ENCODE measurements at places on chromosomes 2 and 18.
A peak's percentile ranks its signal among the peaks of the same experiment; 100 is the strongest.

DNA sequence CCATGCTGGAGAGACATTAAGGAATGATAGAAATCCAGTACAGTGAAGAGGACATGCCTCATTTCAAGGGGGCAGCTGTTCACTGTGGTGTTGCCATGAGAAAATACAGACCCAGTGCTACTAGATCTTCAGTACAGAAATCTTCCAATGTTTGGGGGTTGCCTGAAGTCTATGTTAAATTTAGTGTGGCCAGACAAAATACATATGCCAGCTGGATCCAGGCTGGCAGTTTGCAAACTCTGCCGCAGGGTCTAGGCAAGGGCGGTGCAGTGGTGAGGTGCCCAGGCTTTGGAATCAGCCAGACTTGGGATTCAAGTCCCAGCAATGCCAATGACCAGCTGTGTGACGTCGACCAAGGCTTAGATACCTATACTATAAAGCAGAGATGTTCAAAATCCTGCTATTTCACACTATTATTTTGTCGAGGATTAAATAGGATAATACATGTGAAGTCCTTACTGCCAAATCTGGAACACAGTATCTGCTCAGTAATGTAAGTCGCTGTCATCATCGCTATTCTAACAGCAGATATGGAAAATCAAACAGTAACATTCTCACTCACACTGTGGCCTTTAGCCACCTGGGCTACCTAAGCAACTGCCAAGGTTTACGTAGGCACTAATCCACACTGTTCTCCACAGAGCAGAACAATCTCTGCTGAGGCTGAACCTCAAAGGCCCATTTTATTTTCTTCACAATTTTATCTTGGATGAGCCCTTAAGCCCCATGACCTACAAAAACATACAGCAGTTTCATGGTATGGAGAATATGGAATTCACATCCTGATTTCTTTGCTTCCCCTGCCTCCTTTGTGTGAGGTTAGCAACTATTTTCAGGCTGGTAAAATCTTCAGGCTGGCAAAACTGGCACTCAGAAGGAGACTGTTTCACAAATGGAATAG, 5.9 kb upstream of the TMSB10 start:
- no peak for DNase-seq

GRCh38 chr2:54271189-54271588, 15.2 kb upstream of the TSPYL6 start:
- no peak for DNase-seq

DNA sequence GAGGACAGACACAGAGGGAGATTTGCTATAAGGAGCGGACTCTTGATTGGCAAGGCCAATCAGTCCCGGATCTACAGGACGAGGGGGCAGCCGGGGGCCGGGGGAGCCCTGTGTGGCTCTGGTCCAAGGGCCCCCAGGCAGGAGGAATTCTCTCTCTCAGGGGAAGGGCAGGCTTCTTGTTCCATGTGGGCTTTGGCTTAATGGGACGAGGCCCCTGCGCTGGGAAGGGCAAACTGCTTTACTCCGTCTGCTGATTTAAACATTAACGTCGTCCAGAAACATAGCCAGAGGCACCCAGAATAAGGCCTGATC, 75.9 kb downstream of the TMEM18 start:
- no peak for DNase-seq

DNA sequence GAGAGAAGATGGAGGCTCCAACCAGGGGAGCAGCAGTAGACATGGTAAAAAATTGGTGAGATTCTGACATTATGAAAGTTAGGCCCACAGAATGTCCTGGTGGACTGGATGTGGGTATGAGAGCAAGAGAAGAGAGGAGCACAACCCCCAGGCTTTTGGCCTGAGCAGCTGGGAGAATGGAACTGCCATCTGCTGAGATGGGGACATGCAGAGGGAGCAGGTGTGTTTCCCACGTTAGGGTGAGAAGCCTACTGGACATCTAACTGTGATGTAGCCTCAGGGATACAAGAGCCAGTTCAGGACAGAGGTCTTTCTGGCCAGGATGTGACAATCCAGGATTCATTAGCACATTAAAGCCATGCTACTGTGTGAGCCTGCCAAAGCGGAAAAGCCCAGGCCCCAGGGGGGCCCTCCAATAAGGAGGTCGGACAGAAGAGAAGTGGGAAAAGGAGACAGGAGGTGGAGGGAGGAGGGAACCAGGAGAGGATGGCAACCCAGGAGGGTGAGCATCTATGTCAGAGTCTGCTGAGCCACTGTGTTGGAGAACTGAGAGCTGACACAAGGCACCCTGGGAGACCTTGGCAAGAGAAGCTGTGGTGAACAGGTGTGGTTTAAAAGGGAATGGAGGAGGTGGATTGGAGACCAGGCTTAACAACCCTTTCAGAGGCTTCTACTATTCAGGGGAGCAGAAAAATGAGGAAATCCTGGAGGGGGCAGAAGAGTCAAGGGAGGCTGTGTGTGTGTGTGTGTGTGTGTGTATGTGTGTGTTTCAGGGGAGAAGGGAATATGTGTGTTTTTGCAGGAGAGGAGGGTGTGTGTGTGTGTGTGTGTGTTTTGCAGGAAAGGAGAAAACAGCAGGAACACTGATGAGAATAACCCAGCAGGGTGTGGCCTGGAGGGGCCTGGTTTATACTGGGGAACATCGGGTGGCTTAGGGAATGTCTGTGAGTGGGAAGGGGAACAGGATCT, 10.5 kb downstream of the CYB5A start:
- DNase-seq, result no peak

DNA sequence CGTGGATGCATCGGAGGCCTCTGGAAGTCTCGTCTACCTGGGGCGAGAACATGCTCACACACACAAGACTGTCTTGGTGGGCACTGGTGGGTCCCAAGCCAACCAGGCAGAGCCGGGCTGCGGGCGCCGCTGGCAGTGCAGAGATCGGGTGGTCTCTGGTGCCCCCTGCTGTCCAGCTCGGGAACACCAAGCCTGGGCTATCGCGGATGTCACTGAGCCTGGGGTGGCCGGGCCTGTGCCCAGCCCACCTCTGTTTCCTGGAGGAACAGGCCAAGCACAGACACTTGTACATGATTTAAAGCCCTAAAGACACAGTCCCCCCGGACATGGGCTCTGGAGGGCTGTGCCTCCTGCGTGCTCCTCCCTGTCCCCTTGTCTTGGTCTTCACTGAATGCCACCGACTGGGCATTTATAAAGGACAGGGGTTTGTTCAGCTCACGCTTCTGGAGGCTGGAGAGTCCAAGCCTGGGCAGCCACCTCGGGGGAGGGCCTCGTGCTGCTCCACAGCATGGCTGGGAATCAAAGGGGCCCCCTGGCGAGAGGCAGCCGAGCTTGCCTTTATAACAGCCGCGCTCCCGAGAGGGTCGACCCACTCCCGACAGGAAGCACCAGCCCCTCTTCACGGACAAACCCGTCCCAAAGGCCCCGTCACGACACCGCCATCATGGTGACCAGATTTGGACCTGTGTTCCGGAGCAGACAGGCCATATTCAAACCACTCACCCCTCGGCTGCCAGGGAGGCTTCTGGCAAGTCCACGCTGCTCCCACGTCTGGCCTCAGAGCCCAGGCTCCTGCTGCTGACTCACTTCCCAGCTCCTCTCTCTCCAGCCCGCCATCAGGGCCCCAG, 3.6 kb upstream of the OTOS start:
- peak; percentile 80 for DNase-seq

- DNase-seq, result no peak
Measured at GRCh38 chr2:140775411-140775810, 1355.4 kb downstream of the LRP1B start.

DNA sequence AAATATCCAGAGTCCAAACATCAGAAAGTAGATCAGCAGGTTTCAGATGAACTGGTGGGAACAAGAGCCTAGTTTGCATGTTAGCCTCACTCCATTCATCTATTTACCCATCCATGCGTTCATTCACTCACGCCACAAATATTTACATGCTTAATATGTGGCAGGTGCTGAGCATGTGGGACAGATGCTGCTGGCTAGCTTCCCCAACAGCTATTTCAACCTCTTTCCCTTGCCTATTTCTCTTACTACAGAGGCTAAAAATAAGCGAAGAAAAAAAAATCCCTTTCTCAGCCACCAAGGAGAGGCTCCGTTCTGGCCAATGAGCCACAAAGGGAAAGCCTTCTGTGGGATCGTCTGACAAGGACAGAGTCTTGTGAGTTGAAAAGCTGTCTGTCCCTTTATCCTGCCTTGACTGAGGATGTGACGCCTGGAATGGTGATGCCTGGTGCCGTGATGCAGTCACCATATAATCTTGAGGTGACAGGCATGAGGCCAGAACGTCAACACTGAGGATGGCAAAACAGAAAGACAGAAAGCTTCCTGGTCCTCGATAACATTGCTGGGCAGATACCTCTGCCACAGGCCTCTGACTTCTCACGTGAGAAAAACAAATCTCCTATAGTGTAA, 78.2 kb downstream of the KCTD1 start:
- DNase-seq, result no peak

GRCh38 chr2:235864733-235865515, 303.3 kb downstream of the GBX2 start:
- no peak for DNase-seq

GRCh38 chr2:151657667-151658076, 76.6 kb downstream of the NEB start:
- DNase-seq, result no peak

DNA sequence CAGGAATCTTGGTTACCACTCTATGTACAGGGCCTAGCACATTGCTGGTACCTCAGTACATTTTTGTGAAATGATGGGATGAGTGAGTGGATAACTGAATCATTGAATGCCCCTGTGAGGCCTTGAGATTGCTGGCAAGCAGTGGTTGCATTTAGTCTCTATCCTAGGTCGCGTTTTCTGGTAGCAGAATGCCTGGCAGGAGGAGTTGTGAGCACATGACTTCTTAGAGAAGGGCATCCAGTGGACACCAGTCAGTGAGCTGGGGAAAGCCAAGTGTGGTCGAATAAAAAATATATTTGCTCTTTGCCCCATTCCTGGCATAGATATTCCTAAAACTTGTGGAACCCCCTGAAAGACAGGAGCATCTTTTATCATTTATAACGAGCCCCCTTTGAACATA, 61.8 kb upstream of the SMAD2 start:
- no peak for DNase-seq

- DNase-seq, result no peak
Measured at GRCh38 chr2:6474161-6475140, 391.3 kb downstream of the CMPK2 start.

- DNase-seq, result no peak
Measured at GRCh38 chr2:13745330-13745729, 887.2 kb upstream of the LRATD1 start.

DNA sequence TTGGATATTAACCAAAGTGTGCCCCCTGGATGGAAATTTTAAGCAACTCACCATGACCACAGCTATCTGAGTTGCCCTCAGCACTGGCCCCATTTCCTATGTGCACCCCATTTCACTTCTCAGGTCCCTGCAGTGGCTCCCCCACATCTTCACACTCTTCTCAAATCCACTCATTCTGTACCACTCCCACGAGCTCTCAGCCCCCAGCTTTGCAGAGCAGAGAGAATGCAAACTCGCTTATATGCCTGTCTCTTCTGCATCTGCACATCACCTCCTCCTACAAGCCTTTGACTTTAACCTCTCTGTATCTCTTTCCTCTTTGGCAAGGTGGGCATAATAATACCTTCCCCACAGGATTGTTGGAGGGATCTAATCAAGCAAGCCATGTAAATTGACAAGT, 46.2 kb downstream of the DPYSL5 start:
- DNase-seq, result no peak

DNA sequence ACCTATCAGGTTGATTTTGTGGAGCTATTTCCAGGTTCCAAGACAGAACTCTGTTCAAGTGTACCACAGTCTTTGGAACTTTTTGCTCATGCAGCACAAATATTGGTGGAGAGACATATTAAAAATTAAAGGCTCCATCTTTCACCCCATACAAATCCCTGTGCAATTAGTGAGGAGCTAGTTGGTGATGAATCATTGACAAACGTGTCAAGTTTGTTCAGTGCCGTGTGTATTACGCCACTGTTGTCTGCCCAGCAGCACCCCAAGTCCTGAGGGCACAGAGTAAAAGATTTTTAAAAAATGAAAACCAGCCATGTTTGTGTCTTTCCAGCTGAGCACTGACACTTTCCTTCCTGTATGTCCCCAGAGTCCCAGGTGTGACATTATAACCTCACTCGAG, 9.3 kb downstream of the ATOH8 start:
- DNase-seq, result no peak

- DNase-seq, result peak; percentile 36
Measured at GRCh38 chr2:170073288-170073687, 104.7 kb upstream of the MYO3B start.

GRCh38 chr2:174522553-174522952, 35.7 kb upstream of the GPR155 start:
- DNase-seq, result no peak

GRCh38 chr2:34601561-34601960, 1002.5 kb upstream of the FAM98A start:
- DNase-seq, result no peak

GRCh38 chr2:158994920-158995676, 26.7 kb downstream of the TANC1 start:
- no peak for DNase-seq

- DNase-seq, result no peak
Measured at GRCh38 chr2:127566139-127566417, 30.6 kb downstream of the MYO7B start.

GRCh38 chr18:70732188-70732587, 443.3 kb downstream of the SOCS6 start:
- no peak for DNase-seq

DNA sequence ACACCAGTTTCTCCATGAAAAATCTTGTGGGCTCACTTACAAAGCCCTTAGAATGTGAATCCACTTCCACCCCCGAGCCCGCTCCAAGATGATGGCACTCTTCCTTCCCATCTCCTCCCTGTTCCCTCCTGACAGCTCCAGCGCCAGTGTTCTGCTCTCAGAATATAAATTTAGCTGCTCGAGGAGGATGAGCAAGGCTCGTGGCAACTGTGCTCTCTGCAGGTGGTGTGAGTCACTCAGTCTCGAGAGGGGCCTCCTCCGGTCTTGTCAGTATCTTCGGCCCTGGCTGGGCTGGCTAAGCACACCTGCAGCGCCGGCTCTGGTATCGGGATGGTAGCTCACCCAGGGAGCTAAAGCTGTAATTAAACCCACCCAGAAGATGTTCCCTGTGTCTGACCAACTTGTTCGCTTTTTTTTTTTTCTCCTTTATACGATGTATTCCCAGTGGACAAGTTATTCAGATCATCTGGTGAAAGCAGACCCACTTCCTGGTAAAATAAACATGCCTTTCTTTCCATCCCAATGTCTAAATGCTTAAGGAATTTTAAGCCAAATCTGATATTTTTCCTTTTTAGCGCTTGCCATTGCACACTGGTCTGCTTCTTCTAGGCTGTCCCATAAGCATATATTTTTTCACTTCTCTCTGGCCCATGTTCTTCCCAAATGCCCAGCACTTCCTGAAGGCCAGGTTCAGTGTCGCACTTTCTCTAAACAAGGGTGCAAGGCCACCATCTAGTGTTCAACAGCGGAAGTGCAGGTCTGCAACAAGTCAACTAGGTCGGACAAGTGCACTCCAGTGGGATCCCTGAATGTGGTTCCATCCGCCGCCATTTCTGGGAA, 31.4 kb upstream of the YPEL5 start:
- DNase-seq, result peak; percentile 80

DNA sequence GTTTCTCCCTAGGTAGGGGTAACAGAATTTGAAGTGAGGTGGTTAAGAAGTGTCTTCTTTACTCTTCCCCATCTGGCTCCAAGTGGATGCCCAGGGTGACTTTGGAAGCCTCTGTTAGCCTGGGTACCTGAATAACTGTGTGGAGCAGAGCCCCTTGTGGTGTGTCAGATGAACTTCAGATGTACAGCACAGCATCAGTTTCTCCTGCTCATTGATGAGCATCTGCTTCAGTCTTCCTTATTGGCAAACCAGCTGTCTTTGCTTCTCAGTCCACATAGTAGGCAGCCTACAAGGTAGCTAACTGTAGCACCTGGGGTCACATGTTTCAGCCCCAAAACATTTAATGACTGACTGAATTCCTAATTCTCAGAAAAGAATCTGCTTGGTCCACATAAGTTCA, 56.2 kb upstream of the ATP8B1 start:
- DNase-seq, result no peak
